ENCODE measurements at places on chromosomes 5 and 9.

GRCh38 chr9:16315720-16316119 is 554.8 kb downstream of the BNC2 start:
- DNase-seq, result no peak

- no peak for DNase-seq
Measured at GRCh38 chr5:66513130-66513529, 83.1 kb upstream of the MAST4 start.

DNA sequence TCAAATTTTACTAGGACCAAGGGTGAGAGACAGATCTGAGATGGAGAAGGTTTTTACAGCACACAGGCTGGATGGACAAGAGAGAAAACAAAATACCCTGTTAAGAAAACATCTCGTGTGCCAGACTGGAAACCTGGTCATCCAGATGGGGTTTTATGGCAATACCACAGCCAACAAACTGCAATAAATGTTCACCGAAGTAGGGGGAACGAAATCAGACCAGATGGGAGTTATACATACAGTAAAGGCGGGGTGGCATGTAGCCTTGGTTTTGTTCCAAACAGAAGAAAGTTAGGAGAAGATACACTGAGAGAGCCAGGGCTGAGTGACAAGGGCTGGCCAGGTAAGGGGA is 63.3 kb downstream of the DCP2 start:
- DNase-seq, result no peak

GRCh38 chr5:10399839-10400238 is 41.8 kb upstream of the ROPN1L start:
- no peak for DNase-seq

GRCh38 chr5:155651-156410 is 35.5 kb upstream of the LRRC14B start:
- DNase-seq, result no peak

GRCh38 chr5:144467792-144468191 is 297.1 kb downstream of the KCTD16 start:
- no peak for DNase-seq

DNA sequence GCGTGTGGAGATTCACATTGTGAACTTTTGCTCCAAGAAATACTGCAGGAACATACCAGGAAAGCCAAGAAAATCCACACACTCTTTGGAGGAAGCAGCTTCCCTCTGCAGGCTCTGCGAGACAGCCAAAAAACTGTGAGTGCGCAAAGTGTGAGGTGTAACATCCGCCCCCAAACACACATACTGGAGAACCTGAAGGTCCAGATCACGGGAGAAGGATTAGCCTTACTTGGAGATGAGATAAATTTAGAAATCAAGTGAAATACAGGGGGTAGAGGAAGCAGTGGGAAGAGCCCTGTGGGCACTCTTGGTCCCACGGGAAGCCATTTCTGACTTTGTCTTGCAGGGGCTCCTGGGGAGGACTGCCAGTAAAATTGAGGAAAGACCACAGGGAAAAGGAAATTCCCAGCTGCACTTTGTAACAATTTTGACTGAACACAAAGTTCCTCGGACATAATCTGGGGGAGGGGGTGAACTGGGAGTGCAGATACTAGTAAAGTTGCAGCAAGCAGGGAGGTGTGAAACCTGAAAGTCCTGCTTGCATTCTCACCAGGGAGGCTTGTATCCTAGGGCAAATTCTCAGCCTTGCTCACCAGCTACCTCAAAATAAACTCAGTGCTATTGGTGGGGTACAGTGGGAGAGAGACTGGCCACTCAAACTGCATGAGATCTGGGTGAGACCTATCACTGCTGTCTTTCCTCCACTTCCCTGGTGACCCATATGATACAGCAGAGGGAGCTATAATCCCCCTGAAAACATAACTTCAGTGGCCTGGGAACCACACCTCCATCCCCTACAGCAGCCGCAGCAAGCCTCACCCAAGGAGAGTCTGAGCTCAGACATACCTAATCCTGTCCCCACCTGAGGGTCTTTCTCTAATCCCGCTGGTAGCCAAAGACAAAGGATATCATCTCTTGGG is 109.1 kb downstream of the ALDH1A1 start:
- no peak for DNase-seq

DNA sequence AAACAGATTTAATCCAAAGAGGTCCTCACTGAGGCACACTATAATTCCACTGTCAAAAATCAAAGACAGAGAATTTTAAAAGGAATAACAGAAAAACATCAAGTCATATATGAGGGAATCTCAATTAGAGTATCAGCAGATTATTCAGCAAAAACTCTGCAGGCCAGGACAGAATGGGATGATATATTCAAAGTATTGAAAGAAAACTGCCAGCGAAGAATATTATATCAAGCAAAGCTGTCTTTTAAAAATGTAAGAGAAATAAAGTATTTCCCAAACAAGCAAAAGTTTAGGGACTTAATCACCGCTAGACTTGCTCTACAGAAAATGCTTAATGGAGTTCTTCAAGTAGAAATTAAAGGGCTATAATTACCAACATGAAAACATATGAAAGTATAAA is 15.7 kb upstream of the OR2Y1 start:
- no peak for DNase-seq

- no peak for DNase-seq
Measured at GRCh38 chr5:73515232-73515631, 17.0 kb downstream of the BTF3 start.

- DNase-seq, result no peak
Measured at GRCh38 chr9:84314306-84314705, 26.3 kb downstream of the SLC28A3 start.

DNA sequence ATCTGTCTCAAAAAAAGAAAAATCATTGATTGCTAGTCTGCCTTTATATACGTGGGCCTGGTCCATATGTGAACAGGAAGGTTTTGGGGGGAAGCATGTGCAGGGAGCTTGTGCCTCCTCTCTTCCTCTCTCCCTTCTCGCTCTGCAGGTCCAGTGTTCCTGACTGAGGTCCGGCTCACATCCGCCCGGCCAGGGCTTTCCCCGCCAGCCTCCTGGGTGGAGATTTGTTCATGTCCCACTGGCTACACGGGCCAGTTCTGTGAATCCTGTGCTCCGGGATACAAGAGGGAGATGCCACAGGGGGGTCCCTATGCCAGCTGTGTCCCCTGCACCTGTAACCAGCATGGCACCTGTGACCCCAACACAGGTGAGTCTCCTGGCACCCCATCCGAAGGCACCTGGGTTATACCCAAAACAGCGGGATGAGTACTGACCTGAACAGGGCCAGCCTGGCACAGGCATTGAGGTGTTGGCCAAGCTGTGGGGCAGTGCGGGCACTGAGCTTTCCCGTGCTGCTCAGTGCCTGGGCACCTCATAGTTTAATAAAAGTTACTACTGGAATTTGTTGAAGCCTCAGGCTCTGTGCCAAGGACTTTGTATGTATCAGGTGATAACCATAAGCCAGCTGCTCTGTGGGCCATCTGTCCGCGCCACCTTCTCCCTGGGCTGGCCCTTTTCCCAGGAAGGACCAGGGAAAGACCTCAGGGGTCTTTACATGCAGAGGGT is 39.4 kb upstream of the AIF1L start:
- no peak for DNase-seq

DNA sequence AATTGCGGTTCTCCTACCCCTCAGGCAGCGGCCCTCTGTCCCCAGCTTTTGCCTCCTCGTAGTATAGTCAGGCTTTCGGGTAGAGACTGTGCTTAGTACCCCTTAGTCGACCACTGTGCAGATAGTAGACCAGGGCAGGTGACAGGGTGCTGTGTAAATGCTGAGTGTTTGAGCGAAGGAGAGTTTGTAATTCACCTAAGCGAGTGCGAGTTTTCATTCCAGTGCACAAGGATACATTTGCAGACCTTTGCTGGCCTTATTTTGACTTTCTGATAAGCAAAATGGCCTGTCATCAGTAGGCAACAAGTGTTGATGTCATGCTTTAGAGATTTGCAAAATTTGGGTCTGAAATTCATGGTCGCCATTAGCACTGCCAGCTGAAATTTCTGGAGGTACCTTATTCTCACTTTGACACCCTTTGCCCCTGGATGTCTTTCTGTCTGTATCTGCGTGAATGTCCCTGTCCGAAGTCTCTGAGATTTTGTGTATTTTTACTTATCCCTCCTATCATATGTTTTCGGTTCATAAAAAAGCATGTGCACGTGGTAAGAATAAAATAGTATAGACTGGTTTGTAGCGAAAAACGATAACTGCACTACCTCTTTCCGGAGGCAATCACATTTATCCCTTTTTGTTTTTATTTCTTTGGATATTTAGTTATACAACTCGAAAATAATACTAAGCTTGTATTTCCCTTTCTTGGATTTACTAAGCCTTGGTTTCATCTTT is 1.9 kb downstream of the LMNB1 start:
- DNase-seq, result no peak

DNA sequence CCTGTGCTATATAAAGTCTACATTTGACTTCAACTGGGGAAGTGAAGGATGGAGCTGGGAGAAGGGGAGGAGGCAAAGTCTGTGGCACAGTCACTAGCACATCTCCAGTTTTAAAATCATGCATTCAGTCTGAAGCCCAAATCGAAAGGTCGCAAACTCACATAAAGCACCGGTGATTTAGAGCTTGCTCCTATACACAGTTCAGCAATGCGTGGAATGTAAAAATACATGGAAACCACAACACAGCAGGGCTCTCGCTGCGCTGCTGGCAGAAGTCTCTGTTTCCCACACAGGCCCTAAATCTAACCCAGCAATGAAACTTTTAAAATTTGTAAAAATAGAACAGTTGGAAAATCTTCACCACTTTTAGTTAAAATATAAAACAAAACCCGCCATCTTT is 68.2 kb downstream of the EBF1 start:
- DNase-seq, result no peak

DNA sequence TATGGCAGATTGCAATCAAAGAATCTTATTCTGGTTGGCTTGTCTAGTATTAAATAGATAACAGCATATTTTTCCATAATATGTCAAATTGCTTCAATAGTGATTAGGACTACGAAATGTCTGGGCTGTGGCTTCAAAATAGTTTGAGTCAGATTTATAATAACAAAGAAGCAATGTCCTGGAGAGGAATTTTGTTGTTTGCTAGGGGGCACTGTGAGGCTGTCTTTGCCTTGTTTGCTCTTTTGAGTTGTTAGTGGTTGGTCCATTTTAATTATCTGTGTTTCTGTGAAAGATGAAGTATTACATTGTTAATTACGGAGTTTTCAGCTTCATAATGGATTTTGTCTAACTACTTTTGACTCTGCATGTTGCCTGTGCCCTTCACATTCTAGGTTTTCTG is 713.6 kb downstream of the TLE4 start:
- DNase-seq, result no peak

GRCh38 chr9:2060424-2060823 is 45.3 kb downstream of the SMARCA2 start:
- no peak for DNase-seq

DNA sequence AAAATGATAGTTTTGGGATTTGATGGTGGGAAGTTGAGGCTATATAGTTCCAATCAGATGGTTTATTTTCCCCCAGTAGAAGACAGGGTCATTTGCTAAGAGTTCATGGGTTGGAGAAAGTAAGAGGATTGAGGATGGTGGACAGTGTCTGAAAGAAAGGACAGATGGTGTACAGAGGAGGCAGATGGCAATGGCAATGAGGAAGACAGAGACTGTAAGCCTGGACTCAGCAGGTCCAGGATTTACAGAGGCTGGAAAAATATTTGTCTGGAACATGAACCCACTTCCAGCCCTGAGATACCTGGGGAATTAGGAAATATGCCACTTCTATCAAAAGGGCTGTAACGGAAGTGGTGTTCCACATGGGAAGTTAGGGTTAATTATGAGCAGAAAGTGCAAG is 84.5 kb downstream of the PCSK1 start:
- no peak for DNase-seq

- DNase-seq, result no peak
Measured at GRCh38 chr9:31030741-31031202, 1353.7 kb upstream of the ACO1 start.

- no peak for DNase-seq
Measured at GRCh38 chr9:81492710-81493447, 196.5 kb downstream of the TLE1 start.

GRCh38 chr5:68334553-68334886 is 119.0 kb downstream of the PIK3R1 start:
- no peak for DNase-seq

DNA sequence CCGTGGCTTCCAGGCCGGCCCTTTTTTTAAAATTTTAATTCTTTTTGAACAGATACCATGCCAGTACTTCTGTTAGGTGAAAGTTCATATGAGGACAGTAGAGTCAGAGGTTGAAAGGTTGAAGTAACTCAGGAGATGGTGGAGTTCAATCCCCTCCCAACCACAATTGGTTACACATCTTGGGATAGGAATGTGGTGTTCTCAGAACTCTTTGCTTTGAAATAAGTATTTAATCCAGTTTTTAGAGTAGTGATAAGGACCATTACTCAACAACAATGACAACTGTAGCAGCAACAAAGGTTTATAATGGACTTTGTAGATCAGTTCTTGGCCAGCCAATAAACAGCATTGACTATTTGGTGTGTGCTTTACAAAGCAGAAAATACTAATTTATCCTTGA is 116.0 kb downstream of the ARHGAP26 start:
- no peak for DNase-seq

- no peak for DNase-seq
Measured at GRCh38 chr5:180041301-180042274, 30.0 kb downstream of the RNF130 start.

DNA sequence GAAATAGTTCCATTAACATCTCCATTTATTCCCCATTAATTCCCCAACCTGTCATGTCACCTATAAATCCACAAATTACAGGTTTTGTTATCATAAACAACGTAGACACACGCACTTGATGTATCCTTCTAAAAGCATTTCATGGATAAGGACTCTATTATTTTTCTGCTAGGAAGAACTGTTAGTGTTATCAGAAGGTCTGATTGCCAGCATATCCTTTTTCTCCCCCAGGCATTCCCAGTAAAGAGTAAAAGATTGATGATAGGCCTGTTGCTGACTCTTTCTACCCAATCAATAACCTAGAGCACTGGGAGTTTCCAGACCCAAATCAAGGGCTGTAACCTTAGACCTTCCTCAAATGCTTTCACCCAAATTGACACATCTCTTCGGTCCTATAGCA is 60.8 kb downstream of the RFK start:
- no peak for DNase-seq

DNA sequence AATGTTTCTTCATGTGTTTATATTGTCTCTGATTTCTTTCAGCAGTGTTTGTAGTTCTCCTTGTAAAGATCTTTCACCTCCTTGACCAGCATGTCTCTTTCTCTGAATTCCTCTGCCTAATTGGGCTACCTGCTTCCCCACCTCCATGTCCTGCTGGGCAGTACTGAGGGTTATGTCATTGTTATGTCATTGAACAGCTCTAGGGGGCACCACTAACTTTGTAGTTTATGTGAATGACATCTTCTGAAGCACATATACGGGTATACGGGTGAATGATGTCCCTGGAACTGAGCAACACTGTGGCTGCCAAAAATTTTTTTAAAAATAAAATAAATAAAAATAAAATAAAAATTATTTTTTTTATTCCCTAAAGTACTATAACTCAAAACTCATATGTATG is 16.9 kb upstream of the SNCAIP start:
- no peak for DNase-seq

- no peak for DNase-seq
Measured at GRCh38 chr5:88140396-88140855, 128.2 kb downstream of the TMEM161B start.

GRCh38 chr9:136051837-136052471 is 43.1 kb downstream of the NACC2 start:
- no peak for DNase-seq

GRCh38 chr9:69432623-69433022 is 107.6 kb downstream of the ENTREP1 start:
- no peak for DNase-seq

Data from NK-92 treated with Interleukin-12 subunit alpha and Interleukin-12 subunit beta, amount 100 ng/mL, for 24 hours (cell line).